ENCODE measurements at places on chromosomes 4 and X.
A peak's percentile ranks its signal among the peaks of the same experiment; 100 is the strongest.

DNA sequence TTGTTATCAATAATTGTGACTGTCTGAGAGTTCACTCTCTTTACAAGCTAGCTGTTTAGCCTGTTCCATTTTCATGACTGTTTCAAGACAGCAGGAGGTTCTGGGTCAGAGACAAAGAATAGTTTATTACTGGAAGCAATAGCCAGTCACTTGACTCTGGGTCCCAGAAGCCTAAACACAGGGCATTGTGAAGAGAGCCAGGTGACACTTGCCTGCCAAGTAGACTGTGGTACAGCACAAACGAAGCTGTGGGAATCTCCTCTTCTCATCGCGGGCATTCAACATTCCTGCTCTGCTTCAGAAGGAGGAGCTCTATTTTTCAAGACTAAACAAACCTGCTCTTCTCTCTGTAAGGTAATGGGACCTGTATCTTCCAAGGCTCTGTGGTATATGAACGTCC is 485.1 kb downstream of the TRIML1 start:
- no peak for DNase-seq

GRCh38 chr4:129581305-129581704 is 485.4 kb downstream of the C4orf33 start:
- no peak for DNase-seq

DNA sequence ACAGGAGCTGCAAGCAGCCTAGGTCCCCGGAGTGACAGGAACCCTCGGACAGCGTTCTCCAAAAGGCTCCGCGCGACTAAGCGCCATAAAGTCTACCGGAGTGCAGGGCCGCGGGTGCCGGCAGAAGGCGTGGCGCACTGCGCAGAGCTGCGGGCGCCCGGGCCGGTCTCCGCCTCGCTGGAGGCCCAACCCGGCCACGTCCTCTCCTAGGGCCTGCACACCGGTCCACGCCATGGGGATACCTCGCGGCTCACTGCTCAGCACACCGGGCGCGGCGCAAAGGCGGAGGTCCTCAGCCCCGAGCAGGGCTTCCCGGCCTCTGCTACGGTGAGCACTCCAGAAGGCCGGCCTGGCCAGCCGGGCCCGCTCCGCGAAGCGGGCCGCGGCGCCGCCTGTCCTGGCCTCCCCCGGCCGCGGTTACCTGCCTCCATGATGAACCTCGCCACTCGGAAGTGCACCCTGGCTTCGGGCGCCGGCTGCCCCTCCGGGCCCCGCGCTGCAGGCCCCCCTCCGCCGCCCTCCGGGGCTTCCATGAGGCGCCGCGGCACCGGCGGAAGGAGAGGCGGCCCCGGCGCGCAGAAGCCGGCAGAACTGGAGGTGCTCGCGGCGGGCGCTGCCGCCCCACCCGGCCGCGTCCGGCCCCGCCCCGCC is at the start of gene CCNQ:
TSS of gene CCNQ (minus strand) at position 599 of the 651 bp plus-strand sequence. CDS start at position 533, 66 bp downstream.
- DNase-seq: peak; percentile 52

GRCh38 chr4:112421911-112422310 is 94.1 kb downstream of the NEUROG2 start:
- no peak for DNase-seq

DNA sequence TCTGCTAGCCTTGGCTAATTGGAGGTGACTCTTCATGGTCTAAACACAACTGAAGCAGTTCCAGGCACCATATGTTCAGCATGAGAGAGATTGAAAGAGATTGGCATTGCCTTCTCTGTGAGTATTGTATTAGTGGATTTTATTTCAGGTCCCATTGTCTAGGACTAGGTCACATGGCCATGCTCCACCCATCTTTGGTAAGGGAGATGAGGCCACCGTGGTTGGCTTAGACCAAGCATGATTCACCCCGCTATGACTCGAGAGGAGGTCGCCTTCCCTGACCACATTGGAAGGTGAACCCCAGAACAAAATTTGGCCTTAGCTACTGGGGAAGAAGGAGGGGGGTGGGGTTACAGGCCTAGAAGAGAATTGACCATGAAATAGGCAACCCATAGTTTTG is 109.9 kb upstream of the BCOR start:
- DNase-seq: no peak

All from Kasumi-1 (cell line).